Mammary epithelial cell (primary cell): ENCODE measurements at places on chromosomes 7 and 10. TPM values are rescaled to one million over a fixed set of nuclear protein-coding genes. Genes with fewer than 3 reads are reported as not detected.

TRRAP gene
- 25.1 and 29.1 TPM in 2 replicates for total RNA-seq

TEX36 gene
- total RNA-seq, result not detected

UCMA gene
- total RNA-seq, result not detected in 2 replicates

DIP2C gene
- total RNA-seq, result 7.3 TPM

USP54 gene
- 30.8 TPM for total RNA-seq

PGAM2 gene
- total RNA-seq, result not detected in 2 replicates

IGF2BP3 gene
- total RNA-seq, result 13.8 and 14.4 TPM in 2 replicates

HMX3 gene
- not detected for total RNA-seq

CLCN1 gene
- under 0.01 TPM for total RNA-seq

GRCh38 chr7:81956520-81956919, 186.7 kb upstream of the HGF start:
- DNase-seq, result no peak

DNA sequence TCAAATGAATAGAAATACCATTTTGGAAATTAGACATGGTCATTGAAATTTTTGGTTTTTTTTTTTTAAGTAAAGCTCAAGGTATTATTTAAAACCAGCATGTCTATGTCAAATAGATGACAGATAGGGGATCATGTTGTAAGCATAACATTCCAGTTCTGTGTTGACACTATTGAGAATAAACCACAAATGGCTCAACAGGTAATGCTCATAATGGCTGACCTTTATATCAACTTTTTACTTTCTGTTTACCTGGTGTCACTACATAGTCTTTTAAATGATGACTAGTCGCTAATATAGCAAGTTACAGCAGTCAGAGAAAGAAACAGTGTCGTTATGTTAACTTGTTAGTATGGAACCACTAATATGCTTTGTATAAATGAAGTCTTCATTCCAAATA, 616.0 kb downstream of the GATA3 start:
- DNase-seq, result peak; percentile 45

DNA sequence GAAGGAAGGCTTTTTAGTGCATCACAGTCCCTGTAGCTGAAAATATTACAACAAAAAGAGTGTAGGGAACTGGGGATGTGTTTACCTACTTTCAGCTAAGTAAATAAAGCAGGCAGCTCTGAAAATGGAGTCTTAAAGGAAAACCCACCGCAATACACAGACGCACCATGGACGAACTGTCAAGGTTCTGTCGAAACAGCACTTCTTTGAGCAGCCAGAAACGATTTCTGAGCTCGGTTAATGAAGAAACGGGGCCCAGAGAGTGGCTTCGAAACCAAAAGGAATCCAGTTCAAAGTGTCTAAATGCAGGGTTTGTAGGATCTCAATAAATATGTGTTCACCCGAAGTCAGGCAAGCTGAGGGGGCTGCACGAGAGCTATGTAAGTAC, 275.4 kb upstream of the NEBL start:
- no peak for DNase-seq

GRCh38 chr7:3301449-3301731, 338 bp downstream of the SDK1 start:
- DNase-seq, result no peak

- no peak for DNase-seq
Measured at GRCh38 chr7:43749383-43749940, 9.0 kb upstream of the BLVRA start.

DNA sequence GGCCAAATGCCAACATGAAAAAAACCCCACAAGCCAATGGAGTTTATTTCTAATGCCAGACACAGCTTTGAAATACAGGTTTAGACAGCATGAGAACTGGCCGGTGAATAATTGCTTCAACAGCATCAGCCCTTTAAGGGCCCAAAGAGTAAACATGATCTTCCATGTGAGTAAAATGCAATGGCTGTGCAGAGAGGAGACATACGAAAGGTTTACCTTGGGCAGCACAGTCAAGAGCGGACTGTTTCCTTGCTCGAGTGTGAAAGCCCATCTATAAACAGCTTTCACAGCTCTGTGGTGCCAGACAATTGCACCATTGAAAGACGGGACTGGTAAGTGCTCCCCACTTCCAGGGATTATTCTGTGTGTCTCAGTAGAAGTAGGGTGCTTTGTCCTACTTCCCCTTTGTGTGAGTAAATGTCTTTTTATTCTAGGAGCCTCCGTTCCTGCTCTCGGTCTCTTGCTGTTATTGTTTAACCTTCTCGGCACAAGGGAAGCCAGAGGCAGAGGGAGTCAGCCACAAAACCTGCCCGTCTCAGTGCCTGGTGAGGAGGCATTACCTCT, 77.8 kb upstream of the KAT6B start:
- no peak for DNase-seq

GRCh38 chr10:132461103-132461682, 64.2 kb downstream of the PWWP2B start:
- DNase-seq, result no peak

GRCh38 chr7:20235288-20235687, 18.1 kb upstream of the MACC1 start:
- DNase-seq, result no peak

DNA sequence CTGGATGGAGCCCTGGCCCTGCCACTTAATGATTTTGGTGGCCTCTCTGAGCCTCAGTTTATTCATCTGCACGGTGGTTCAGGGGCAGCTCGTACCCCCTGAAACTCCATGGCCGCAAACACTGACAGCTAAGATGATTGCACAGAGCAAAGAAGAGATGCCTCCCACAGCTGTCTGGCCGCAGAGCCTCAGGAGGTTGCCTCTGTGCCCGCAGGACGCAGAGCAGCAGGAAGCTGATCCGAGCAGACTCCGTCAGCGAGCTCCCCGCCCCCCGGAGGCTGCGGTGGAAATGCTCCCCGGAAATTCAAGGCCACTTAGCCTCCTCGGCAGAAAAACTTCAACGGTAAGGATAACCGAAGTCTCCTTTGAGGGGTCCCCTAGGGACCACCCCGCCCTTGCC, 30.2 kb upstream of the C10orf53 start:
- no peak for DNase-seq

DNA sequence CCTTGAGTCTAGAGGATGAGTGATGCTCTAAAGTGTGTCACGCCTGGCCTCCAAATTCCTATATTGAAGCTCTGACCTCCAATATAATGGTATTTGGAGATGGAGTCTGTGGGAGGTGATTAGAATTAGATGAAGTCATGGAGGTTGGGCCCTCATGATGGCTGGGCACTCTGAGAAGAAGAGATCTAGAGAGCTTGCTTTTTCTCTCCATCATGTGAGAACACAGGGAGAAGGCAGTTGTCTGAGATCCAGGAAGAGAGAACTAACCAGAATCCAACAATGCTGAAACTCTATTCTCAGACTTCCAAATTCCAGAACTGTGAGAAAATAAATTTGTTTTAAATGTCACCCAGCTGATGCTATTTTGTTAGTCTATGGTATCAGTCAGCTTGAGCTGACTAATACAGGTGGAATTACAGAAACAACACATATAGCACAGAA, 15.1 kb downstream of the RNF216 start:
- no peak for DNase-seq

- peak; percentile 90 for DNase-seq
Measured at GRCh38 chr7:129438839-129439651, 4.8 kb downstream of the STRIP2 start.

DNA sequence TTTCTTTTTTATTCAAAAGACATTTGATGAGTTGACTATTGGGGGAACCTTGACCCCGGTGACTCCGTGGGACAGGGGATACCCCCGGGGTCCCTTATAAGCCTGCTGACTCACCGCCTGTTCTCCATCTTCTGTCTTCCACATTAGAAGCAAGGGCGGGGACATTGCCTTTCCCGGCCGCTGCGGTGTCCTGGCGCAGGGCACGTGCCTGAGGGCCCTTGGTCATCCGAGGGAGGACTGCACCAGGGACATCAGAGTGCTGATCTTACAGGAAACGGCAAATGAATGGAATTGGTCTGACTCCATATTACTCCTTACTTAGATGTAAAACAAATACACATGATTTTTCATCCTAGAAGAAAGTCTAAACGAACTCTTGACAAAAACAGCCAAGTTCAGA, 170.1 kb downstream of the CUX1 start:
- DNase-seq, result no peak

- DNase-seq, result no peak
Measured at GRCh38 chr7:99767662-99768061, 16.3 kb downstream of the CYP3A4 start.
